ENCODE measurements at places on chromosomes 3 and 15.

DNA sequence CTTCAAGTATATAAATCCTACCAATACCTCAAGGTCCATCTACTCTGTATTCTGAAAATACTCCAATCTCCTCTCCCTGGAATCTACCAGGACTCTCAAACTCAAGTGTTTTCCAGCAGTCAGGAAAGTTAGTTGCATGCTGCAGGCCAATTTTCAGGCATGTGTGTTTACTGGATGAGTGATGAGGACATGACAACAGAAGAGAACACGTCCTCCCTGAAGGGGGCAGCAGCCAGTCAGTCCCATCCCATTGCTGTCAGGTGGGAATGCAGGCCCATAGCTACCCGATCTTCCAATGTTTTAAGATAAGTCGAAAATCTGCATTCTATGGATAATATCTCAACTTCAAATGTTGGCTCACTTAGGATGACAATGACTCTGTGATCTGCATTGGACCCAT lies 496.2 kb downstream of the FHIT start:
- DNase-seq = no peak

- DNase-seq = no peak
These were observed 95.9 kb downstream of the FAM43A start for GRCh38 chr3:194781617-194782016.

DNA sequence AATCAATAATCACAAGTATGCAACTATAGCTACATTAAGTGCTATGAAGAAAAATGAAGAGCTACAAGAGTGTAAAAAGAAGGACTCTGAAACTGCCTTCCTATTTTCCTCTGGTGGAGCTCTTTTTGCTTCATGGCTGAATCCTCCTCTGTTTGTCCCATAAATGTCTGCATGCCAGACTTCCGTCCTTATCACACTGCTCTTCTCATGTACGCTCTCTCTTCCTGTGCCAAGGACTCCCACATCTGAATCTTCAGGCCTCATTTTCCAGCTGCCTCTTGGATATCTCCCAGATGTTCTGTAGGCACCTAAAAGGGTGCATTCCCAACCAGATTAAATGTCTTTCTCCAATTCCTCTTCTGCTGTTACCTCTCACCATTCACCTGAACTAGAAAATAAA lies 123.7 kb downstream of the MECOM start:
- no peak for DNase-seq

DNA sequence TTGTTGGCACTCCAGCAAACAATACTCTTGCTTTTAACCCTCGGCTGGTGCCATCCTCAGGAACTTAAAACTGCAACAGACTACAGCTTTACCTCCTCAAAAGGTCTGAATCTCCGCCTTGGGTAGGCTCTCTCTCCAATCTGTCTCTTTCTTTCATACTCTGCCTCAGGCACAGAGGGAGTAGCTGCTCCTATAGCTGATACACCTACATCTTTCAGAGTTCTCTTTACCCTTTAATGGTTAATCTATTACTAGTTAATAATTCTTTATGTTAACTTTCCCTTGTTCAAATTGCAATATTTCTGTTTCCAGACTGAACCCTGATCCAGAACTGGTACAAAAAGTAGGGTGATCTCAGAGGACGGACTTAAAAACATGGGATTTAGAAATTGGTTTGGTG lies 66.2 kb downstream of the MAP4 start:
- DNase-seq = no peak

DNA sequence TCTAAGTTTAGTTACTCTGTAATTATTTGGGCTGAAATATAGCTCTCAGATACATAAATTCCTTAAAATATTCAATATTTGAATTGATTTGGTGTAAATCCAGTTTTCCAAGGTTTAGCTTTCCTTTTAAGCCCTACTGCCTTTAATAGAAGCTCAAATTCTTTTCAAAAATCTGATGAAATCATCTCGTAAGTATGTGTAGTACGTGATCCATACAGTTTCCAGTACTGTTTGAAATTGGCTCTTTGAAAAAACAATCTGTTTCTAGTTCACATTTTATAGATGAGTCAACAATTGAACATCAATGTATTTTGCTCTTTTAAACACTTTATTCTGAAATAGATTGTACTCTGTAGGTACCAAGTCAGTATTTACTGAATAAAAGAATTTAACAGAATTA lies 84.2 kb downstream of the LRRC49 start:
- DNase-seq = no peak

- no peak for DNase-seq
These were observed 5.1 kb downstream of the ACAA1 start for GRCh38 chr3:38131621-38132369.

DNA sequence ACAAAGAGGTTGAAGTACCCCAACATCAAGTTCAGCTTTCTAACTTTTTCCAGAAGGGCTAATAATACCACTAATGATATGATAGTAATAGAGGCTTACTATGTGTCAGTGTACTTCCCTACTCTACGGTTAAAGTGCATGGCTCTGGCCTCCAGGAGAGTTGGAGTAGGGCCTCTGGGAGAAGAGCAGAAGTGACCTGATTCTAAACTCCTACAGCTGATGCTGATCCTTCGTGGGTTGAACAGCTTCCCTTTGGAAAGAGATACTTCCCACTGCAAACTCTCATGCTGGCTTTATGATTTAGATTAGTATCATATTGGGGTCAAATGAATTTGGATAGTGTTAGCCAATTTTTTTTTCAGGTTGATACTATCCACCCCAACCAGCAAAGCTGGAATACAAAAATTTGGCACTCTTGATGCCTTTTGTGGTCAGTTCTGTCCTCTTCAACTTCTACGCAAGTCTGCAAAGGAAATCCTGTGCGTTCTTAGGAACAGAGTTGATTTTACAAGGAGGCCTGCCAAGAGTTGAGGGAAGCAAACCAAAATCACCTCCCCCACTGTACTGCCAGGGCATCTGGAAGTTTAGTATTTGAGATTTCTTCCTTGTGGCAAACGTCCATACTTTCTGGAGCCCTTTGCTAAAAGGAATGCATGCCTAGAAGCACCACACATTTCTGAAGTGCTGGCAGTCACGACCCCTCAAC lies 17.8 kb downstream of the TMEM212 start:
- DNase-seq = no peak

DNA sequence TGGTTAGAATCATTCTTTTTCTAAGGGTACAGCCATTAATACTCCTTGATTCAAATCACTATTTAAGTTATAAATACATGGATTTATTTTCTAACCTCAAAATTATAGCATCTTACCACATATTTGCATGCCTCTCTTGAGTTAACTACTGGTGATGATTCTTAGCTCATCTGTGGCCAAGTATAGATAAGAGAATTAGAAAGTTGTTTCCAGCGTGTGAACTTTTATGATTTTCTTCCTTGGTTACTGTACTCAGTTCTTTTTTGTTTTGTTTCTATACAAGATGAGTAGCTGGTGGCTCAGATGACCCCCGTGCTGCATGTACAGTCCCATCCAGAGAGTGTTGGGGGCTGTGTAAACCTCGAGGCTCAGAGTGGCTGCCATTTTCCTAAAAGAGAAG lies 124.6 kb downstream of the IGF1R start:
- DNase-seq = no peak

- no peak for DNase-seq
These were observed 47.9 kb downstream of the CDCP1 start for GRCh38 chr3:45098310-45098709.

GRCh38 chr3:130851277-130851676 lies 42.6 kb upstream of the ATP2C1 start:
- DNase-seq = no peak

- DNase-seq = no peak
These were observed 53.6 kb downstream of the SUMF1 start for GRCh38 chr3:4413467-4413866.
